Thyroid gland (tissue), 4 donors: ENCODE measurements at places on chromosomes 12 and 14. TPM values are rescaled to one million over a fixed set of nuclear protein-coding genes. Genes with fewer than 3 reads are reported as not detected.

Gene SLCO1B1
- not detected for total RNA-seq

GRCh38 chr14:43706900-43707299 lies 800.2 kb downstream of the FSCB start:
- H3K36me3 ChIP-seq, result no peaks in the 10 kb centered on the region
- H3K27me3 ChIP-seq, result no peaks in the 10 kb centered on the region

- no peak for DNase-seq
- no peak overlapping the region for H3K27ac ChIP-seq
- H3K36me3 ChIP-seq, result peaks cover 53% of the 10 kb centered on the region
These were observed 48.0 kb downstream of the BDKRB1 start for GRCh38 chr14:96303981-96304380.

DNA sequence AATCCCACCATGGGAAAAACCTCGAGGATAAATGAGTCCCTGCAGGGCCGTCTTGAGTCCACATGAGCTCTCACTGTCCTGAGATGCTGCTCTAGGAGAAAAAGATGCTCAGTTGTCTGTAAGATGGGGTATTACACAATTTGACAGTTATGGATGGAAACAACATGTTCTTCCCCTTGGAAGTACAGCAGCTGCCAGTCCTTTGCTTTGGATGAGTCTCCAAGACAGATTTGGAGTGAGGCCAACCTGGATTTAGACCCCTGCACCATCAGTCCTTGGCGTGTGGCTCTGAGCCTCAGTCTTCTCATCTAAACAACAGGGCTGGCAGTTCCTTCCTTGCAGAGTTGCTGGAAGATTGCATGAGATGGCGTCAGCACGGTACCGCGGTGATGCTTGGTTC lies 309.1 kb upstream of the FKBP4 start:
- no peak overlapping the region for H3K4me3 ChIP-seq
- H3K27ac ChIP-seq, result no peak overlapping the region
- no peaks in the 10 kb centered on the region for H3K36me3 ChIP-seq
- no peaks in the 10 kb centered on the region for H3K27me3 ChIP-seq
- DNase-seq, result no peak

DNA sequence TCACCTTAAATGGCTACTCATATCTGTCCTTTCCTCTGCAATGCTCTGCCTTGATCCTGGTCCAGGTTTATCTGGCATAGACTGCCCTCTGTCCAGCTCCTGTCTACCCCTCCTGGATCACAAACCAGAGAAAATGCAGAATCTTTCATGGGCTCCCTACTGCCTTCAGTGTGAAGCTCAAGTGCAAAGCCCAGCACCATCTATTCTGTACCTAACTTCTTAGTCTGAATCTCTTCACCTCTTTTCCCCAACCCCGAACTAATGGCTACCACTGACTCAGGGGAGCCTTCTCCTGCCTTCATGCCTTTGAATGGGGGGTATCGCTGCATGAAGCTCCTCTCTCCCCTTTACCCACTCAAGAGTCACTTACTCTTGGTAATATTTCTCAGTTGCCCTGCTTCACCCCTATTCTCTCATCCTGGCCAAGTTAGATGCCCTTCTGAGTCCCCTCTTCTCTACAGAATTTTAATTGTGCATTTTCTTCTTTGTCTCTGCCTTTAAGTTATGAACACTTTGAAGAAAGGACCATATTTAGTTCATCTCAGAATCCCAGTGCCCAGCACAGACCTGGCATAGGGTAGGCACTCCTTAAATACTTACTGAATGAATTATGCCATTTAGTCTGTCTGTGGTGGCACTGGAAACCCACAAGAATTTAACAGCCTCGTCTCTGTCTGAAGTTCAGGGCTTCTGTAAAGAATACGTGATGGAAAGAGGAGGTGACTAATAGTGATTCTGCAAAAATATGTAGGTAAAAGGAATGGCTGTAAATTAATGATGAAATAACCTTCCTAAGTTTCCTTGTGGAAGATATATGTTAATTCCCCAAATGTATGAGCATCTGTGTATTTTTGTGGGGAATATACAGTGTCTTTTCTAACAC lies 191.3 kb upstream of the AMIGO2 start:
- H3K27me3 ChIP-seq, result no peaks in the 10 kb centered on the region
- H3K36me3 ChIP-seq, result no peaks in the 10 kb centered on the region
- H3K4me3 ChIP-seq, result no peak overlapping the region
- H3K27ac ChIP-seq, result no peak overlapping the region

- H3K4me3 ChIP-seq, result no peak overlapping the region
- no peak for DNase-seq
- H3K27ac ChIP-seq, result no peak overlapping the region
- H3K4me1 ChIP-seq, result peaks cover 11% of the 10 kb centered on the region
- no peaks in the 10 kb centered on the region for H3K36me3 ChIP-seq
These were observed 33.0 kb downstream of the BTBD7 start for GRCh38 chr14:93299866-93300265.

Gene POLE
- total RNA-seq, result 24.9 TPM

GRCh38 chr14:89540830-89541470 lies 123.9 kb upstream of the FOXN3 start:
- no peaks in the 10 kb centered on the region for H3K27me3 ChIP-seq
- no peak overlapping the region for H3K27ac ChIP-seq
- no peaks in the 10 kb centered on the region for H3K4me1 ChIP-seq

DNA sequence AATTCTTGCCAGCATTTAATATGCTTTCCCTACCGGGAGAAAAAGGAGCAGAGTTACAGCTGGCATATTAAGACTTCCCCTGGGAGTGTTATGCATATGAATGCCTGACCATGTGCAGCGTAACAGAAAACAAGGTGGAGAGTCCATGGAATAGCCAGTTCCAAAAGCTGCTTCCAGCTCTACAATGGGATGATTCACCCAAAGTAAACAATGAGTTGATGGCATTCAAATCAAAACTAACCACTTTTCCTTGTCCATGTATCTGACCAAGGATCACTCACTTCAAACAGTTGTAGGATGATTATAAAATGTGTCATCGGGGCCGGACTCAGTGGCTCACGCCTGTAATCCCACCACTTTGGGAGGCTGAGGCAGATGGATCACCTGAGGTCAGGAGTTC lies 48.1 kb upstream of the BICDL1 start:
- no peak for DNase-seq
- H3K4me1 ChIP-seq, result no peaks in the 10 kb centered on the region
- H3K4me3 ChIP-seq, result no peak overlapping the region
- H3K27ac ChIP-seq, result no peak overlapping the region

GRCh38 chr12:100504804-100505203 lies 31.1 kb downstream of the NR1H4 start:
- H3K4me1 ChIP-seq, result no peaks in the 10 kb centered on the region
- H3K27me3 ChIP-seq, result no peaks in the 10 kb centered on the region
- no peak for DNase-seq
- no peaks in the 10 kb centered on the region for H3K36me3 ChIP-seq
- H3K27ac ChIP-seq, result no peak overlapping the region
